ENCODE measurements at places on chromosomes 5 and 9.

DNA sequence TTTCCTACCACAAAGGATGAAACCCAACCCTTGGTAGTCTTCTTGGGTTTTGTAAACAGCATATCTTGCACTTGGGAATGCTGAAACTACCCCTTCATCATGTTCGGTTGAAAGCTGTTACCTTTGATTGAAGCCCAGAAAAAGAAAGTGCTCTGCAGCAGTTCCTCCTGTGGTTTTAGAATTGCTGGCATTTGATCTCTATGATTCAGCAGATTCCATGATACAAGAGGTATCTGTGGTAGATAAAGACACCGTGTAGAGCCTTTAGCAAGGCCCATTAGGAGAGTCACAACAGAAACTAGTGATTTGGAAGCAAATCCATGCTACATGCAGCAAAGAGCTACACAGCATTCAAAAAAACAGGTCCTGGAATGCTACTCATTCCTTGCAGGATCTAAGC is 557.0 kb downstream of the TLE1 start:
- no peak for DNase-seq

GRCh38 chr5:170631466-170632195 is 127.8 kb downstream of the KCNIP1 start:
- DNase-seq, result no peak

DNA sequence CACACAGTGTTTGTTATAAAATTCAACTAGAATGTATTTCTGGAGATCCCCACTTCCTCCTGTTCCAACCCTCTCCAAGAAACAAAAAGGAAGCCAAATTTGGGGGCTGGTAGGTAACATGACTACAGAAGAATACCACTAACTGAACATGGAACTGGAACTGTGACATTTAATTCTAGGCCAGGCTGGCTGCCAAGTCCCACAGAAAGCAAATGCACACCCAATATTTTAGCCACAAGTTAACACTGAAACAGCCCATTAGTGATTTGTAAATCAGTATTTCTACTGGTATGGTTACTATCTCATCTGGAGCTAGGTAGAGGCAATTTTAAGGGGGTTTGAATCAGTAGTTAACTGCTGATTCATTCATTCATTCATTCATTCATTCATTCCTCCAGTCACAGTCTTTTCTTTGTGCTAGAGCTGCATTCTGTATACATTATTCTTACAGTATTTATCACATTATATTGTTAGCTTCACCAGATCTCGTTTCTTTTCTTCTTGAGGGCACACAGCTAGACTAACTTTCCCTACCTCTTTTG is 131.7 kb upstream of the GDNF start:
- DNase-seq, result no peak

DNA sequence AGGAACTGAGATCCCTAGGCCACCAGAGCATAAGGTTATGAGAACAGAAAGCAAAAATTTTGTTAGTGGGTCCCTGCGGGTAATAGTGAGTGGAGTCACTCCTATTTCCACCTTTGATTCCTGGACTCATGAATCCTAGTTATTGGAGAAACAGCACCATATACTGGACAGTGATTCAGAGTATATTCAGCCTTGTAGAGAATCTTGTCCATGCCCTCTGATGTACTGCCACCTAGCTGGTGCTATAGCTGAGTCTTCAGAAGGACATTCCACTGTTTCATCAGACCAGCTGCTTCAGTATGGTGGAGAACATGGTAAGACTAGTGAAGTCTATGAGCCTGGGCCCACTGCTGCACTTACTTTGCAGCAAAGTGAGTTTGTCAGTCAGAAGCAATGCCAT is 25.0 kb upstream of the ITGA2 start:
- DNase-seq, result no peak

DNA sequence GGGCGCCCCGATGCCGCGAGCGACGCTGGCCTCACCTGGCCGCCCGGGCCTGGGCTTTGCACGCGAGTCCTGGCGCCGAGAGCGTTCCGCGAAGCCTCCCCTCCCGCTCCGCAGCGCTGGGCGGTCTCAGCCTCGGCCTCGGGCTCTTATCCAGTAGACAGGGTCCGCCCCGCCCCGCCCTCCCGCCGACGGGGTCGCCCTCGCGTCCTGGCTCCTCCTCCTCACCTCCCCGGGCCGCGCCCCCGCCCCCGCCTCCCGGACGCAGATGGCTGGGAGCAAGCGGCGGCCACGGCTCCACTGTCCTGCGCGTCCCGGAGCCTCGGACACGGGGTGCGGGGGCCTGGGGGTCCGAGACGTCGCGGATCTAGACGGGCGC is at the start of gene SLC6A3:
Gene SLC6A3 (minus strand): TSS at position 128 of the 376 bp plus-strand sequence. CDS start 2,243 bp downstream, outside the sequence.
- no peak for DNase-seq

GRCh38 chr5:24767086-24767485 is 122.3 kb upstream of the CDH10 start:
- no peak for DNase-seq

- DNase-seq, result peak; percentile 58
Measured at GRCh38 chr9:33458444-33458843, 11.1 kb upstream of the AQP3 start.

DNA sequence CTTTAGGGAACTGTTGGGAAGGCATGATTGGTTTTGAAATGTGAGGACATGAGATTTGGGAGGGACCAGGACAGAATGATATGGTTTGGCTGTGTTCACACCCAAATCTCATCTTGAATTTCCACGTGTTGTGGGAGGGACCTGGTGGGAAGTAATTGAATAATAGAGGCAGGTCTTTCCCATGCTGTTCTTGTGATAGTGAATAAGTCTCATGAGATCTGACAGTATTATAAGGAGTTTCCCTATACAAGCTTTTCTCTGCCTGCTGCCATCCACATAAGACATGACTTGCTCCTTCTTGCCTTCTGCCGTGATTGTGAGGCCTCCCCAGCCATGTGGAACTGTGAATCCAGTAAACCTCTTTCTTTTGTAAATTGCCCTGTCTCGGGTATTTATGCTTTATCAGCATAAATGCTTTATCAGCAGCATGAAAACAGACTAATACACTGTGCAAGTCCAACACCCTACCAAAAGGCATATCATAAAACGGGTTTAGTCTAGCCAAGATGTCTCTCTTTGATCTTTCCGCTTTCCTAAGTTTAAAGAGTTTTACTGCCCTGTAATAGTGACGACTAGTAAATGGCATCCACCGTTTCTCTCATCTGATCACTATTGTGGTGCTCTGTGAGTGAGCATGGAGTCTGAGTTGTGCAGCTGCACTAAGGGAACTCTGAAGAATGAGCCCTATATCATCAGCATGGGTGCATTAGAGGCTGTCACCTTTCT is 12.9 kb upstream of the ZNF782 start:
- DNase-seq, result no peak

GRCh38 chr5:114744406-114744805 is 382.5 kb downstream of the KCNN2 start:
- no peak for DNase-seq

DNA sequence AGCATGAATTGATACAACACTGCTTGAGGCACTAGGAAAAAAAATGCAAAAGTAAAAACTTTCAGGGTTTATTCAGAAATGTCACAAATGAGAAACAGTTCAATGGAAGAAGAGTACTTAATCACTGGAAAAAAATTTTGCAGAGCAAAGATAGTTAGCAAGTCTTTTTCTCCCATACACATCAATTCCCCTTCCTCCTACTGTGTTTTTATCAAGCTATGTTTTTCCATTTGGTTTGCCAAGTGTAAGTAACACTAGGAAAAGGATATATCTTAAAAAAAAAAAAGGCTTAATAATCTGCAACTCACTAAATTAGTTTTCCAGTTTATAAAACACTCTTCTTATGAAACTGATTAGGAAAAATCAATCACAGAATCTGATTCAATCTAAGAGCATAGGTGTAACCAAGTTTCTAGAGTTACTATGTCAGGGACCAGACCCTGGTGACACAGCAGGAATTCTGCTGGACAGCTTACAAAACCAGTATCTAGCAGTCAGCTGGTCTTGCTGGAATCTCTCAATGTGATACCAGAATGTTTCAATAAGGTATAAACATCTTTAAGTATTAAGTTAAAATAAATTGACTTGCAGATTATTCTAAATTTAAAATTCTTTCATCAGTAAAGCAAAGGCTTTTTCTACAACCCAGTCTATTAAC is 34.7 kb downstream of the RNF145 start:
- DNase-seq, result no peak

DNA sequence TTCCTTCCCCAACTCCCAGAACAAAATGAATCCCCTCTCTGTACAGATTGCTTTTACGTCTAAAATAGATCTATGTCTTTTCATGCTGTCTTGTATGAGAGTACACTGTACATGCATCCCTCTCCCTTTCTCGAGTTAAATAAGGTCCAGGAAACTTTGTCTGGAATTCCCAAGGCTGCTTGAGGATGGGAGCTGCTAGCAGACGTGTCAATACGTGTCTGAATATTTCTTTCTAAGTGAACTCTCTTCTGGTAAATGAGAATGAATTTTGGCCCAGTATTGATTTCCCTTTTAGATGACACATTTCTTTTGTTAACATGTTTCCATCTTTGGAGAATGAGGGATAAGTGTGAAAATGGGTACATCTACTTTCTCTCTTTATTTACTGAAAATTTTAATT is 59.6 kb upstream of the GAS1 start:
- no peak for DNase-seq

GRCh38 chr9:30846651-30847050 is 1537.8 kb upstream of the ACO1 start:
- no peak for DNase-seq

GRCh38 chr5:67416133-67416937 is 219.7 kb upstream of the CD180 start:
- DNase-seq, result peak; percentile 81

DNA sequence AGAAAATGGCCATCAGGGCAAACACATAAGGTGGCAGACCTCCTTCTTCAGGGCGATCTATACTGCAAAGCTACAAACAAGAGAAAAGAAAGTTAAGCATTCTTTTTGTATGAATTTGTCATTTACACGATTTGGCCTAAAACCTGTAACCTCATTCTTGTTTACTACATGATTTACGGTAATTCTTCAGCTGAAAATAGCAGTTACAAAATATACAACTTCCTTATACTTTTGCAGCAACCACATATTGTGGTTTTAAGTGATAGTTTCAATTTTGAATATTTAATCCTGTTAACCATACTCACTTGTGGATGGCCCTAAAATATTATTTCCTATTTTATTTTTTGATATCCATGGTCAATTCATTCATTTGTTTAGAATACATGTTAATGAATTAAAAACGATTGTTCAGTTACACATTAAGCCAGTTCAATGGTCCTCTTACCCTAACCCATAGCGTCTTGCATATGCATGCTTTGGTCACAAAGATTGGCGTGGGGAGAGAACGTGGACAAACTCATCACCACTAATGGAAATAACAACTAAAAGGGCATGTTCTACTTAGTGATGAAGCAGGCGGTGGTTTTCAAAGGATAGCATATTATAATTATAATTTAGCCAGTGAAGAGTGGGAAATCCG is 16.6 kb downstream of the TUT7 start:
- peak; percentile 44 for DNase-seq

DNA sequence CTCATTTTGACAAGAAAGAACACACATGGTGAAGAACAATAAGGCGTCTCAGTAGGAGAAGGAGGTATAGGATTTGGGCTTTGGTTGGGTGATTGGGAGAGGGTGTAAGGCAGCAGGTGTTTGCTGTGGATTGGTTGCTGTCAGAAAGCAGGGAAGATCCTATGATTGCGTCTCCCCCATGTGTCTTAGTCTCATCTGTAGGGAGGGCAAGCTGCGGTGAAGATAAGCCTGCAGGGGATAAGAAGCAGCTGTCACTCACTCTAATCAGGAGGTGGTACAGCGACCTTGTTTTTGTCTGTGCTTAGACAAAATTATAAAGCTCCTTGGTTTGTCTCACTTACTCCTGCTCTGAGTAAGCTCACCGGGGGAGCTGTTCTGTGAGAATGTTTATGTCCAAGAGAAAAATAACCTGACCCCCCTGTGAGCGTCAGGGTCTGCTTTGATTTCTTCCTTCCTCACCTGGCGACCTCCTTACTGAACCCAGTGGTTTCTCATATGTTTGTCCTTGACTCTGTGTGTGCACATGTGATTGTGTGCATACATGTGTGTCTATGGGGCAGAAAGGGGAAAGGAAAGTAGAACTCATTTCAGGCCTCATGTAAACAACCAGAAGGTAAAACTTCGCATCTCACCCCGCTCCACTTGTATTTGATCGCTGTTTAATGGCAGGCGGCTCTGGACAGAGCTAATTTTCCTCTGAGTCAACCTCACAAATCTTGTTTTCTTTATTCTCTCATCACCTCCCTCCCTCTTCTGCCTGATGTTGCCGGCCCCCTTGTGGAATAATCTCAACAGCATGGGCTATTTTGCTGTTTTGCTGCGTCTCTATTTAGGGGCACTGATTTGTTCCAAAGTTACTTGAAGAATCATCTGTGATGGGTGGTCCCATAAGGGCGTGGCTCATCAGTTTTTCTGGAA is 105.6 kb downstream of the TENT4A start:
- no peak for DNase-seq

DNA sequence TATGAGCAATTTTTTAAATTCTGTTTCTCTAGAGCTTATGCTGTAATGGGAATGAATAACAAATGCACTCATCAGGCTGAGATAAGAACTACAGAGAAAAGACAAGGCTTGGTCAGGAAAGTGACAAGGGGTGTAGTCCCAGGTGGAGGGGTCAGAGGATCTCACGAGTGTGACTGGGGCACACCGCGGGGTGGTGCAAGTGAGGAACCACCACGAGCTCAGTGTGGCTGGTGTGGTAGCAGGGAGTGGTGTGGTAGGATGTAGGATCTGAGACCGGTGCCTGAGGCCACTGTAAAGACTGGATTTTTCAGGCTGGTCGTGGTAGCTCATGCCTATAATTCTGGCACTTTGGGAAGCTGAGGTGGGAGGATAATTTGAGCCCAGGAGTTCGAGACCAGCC is 9.0 kb downstream of the ANXA6 start:
- DNase-seq, result no peak

DNA sequence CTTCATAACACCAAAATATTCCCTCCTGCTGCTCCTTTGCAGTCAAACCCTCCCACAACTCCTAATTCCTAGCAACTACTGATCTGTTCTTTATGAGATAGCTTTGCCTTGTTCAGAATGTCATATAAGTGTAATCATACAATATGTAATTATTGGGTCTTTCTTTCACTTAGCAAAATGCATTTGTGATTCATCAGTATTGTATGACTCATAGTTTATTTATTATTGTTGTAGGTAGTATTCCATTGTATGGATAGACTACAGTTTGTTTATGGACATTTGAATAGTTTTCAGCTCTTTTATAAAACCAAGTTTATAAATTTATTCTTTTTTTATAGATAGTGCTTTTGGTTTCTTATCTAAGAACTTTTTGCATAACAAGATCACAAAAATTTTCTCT is 468.2 kb upstream of the KIF2A start:
- DNase-seq, result no peak

DNA sequence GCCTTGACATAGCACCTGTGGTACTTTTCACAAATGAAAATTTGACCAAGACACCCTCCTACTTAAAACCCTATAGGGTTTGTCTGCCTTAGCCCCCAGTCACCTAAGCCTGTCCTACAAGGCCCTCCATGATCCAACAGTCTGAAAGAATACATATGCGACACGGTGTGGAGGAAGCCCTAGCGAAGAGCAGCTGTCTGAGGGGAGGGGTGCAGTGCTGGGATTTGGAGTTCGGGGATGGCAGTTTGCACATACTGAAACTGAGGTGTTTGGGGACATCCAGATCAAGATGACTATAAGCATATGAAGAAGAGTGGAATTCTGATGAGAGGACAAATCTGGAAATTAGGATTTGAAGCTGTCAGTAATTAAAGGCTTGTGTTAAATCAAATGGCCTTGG is 7.2 kb upstream of the MYORG start:
- no peak for DNase-seq

All from GM12865 (cell line).